ENCODE measurements at places on chromosomes 5 and 9.

DNA sequence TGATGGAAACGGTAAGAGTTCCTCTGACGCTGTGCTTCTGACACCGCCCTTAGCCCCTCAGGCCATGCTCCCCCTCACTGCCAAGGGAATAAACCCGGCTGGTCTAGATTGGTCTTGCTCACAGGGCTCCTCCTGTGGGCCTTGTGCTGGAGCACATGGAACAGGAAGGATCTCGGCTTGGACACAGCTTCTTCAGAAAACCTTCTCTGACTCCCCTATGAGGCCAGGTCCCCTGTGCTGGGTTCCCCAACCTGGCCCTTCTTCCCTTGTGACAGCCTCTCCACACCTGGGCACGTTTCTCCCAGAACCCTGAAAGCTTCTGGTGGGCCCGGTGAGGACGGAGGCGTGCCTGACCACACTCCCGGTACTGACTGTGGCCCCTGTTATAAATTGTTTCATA is 8.2 kb downstream of the SPATA31E1 start:
- DNase-seq = no peak

GRCh38 chr9:119284587-119285337 is 84.5 kb downstream of the BRINP1 start:
- DNase-seq = no peak

DNA sequence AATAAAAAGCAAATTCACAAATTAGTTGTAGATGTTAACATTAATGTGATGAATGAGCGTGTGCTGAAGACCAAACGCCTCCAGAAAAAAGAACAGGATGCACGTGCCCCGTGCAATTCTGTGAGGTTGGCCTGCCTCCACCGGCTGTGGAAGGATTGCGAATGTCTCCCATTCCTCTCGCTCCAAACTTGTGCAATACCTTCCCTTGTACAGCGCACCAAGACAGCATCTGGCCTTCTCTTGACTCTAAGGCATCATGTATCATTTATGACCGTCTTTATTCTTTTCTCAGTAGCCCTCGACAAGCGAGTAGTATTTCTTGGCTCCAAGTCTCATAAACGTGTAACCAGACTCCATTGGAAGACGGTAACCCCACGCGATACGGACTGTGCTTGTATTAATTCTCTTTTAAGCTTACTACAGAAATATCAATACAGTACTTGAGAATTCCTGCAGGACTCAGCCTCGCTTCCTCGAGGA is 1.5 kb upstream of the TESK1 start:
- no peak for DNase-seq

DNA sequence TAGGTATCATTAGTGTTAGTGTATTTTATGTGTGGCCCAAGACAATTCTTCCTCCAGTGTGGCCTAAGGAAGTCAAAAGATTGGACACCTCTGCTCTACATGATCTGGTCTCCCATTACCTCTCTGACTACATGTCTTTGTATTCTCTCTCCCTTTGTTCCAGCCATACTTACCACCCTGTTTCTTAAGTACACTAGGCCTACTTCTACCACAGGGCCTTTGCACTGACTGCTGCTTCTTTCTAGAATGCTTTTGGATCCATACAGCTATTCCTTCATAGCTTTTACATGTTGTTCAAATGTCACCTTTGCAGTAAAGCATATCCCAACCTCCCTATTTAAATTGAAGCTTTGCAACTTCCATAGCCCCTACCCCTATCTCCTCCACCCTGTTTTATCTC is 5.4 kb downstream of the XRCC4 start:
- DNase-seq = no peak

GRCh38 chr5:179211068-179211467 is 134.2 kb downstream of the ADAMTS2 start:
- DNase-seq = no peak

DNA sequence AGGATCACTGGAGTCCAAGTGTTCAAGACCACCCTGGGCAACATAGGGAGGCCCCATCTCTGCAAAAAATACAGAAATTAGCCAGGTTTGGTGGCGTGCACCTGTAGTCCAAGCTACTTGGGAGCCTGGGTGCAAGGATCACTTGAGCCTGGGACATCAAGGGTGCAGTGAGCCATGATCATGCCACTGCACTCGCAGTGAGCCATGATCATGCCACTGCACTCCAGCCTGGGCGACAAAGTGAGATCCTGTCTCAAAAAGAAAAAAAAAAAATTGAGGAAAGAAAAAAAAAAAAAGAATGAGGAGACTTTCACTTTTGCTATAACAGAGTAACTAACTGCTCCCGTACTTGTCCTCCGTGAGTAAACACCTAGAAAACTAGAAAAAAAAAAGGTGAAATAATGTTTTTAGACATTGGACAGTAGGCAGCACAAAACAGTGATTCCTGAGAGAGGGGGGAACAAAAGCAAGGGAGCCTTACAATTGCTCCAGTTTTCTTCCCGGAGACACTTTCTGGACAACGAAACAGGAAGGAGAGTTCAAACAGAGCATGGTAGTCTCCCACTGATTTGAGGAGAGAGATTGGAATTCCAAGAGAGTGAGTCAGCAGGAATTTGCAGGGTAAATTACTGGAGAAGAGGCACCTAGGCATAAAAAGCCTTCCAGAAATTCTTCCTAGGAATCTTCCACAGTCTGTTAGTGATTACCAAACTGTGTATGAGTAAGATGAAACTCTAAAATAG is 6.9 kb upstream of the ZBTB5 start:
- no peak for DNase-seq

- DNase-seq = no peak
These were observed 215.7 kb downstream of the PAX5 start for GRCh38 chr9:36818242-36818938.

DNA sequence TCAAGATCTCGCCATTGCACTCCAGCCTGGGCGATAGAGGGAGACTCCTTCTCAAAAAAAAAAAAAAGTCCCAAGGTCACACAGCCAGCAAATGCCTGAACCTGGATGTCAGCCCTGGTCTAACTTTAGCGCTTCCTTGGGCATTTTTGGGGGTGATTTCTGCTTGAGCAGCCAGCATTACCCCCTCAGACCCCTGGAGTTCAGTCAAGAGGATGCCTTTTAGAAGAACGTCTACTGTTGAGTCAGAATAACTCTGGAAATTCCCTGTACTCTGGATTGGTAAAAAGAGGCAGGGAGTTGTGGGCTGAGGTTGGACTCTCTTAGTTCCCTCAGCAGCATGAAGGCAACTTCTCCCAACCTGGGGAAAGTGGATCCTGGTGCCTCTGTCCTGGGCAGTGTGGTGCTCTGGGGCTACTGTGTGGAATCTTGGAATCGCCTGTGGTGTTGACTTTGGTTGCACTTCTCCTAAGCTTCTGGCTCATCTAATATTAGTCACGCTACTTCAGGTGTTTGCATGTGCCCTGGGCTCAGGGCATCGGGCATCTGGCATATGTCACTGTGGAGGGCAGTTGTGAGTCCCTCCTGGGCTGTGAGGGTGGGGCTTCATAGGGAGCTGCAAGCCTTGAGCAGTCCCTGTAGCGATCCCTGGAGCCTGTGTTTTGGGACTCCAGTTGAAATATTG is 32.2 kb downstream of the STXBP1 start:
- DNase-seq = no peak

- DNase-seq = no peak
These were observed 324.4 kb downstream of the ENC1 start for GRCh38 chr5:74316064-74316603.

GRCh38 chr9:126671983-126672382 is 58.3 kb downstream of the LMX1B start:
- DNase-seq = no peak

- DNase-seq = no peak
These were observed 753.2 kb upstream of the RIOK2 start for GRCh38 chr5:97936231-97936630.

- DNase-seq = no peak
These were observed 16.0 kb upstream of the AFF4 start for GRCh38 chr5:132979367-132979940.

DNA sequence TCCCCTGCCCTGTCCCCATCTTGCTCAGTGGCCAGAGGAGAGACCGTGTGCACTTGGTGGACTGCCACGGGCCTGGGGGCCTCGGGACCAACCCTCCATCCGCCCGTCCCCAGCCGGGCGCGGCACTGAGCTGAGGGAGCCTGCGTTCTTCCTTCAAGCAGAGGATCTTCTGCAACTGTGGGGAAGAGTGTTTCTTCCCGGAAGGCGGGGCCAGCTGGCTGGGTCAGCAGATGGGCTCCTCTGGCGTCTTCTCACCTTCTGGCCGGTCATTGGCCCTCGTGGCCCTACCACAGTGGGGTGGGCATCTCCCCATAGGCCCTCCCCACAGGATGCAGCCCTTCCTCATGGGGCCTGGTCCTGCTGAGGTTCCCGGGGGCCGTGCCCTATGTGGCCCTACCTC is 17.4 kb downstream of the RXRA start:
- DNase-seq = no peak

GRCh38 chr5:151023047-151023615 is 2.7 kb downstream of the GPX3 start:
- no peak for DNase-seq

GRCh38 chr9:99750526-99750925 is 71.2 kb upstream of the NR4A3 start:
- no peak for DNase-seq

DNA sequence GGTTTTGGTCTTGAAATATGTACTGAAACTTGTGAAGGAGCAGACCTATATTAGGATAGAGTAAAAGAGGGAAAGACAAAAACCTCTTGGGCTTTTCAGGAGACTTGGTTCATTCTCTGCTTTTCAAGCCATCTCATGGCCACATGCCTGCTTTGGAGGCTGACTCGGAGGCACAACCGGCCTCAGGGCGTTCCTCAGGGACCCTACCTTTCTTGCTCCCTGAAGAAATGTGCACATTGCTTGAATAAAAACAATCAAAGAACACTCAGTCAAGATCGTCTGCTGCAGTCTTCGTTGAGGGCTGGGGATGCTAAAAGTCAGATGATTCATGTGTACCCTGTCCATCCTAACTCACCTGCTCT is 994 bp downstream of the IRGM start:
- no peak for DNase-seq

DNA sequence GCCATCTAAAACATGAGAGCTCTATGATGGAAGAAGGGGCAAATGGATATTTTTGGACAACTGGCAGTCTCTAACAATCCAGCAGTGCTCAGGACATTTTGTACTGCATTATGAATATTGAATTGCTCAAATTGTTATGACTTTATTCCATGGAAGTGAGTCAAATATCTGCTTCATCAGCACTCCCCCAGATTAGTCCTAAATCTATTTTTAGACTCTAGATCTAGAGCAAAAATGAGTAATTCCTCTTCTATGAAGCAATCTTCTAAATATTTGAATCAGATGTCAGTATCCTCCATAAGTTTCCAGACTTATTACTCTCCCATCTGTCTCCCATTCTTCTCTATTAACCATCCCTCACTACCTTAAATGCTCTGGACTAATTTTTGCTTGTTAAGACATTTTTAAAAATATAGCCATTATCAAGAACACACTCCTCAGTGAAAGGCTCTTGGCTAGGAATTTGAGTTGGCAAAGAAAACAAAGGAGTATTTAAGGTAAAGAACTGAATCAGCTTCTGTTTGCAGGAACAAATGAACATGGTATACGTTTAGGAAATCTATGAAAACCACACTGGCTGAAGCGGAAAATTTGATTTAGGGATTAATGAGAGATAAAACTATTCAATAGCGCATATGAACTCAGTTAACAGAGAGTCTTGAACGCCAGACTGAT is 300.9 kb downstream of the MCTP1 start:
- no peak for DNase-seq

DNA sequence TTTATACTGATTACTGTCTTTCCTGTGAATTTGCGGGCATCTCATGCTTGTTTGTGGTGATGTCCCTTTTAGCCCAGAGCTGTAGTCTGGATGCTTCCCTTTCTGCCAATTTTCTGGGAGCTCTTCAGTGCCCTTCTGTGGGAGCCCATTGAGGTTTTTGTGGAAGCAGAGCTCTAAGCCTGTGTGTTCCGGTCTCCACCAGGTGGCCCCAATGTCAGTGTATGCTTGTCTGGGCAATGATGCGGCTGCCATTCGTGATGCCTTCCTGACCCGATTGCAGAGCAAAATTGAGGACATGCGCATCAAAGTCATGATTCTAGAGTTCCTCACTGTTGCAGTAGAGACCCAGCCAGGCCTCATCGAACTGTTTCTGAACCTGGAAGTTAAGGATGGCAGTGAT is 35.1 kb downstream of the SH3GLB2 start:
- DNase-seq = no peak

DNA sequence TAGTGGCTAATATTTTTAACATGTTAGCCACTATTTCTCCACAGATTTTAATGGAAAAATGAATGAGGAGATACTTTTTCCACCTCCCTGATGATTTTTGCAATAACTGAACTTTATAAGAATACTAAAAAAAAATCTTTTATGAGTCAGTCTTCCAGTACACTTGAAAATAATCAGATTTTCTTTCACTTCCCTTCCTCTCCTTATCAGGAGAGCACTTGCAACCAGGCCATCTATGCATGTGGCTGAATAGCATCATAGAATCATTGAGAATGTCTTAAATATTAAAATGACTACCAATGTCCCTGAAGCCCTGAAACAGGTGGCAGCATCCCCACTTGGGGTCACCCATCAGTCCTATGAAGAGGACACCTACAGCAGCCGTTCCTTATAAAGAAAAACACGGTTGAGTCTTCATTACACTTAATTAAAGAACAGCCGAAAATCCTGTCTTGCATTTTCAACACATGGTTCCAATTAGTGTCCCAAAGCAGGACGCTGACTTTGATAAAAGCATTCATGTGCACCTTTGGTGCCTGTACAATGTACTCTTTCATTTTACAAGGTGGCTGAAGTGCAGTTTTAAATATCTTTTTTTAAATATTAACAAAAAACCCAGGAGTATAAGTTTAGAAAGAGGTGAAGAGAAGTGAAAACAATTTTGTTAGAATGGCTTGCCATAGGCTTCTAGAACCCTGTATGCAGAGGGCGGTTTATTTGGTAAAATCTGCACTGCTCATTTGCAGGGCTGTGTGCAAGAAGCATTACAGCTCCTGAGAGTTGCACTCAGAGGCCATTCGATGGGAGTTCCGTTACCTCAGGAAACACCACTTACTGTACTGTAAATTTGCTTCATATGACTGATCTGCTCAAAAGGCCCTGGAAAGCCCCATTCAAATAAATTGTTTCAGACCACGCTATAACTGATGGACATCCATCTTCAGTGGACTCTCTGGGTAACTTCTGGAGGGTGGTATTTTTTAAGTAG is 106.9 kb upstream of the VCAN start:
- no peak for DNase-seq

DNA sequence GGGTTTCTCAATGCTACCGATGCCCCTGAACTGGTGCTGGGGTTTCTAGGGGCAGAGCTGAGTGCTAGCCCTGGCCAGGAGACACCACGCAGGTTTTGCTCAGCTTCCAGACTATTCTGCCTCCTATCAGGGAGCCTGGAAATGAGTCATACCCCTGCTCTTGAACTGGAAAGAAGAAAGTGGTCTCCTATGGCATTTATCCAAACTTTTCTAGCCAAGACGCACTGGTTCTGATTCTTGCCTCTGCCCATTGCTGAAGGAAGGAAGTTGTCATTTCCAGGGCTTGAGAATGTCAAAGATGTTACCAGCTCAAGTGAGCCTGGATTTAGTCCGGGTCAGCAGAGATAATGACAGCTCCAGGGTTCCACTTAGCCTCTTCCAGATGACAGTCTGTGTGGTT is 561.9 kb downstream of the CDK5RAP2 start:
- DNase-seq = no peak

GRCh38 chr5:149207831-149208230 is 63.8 kb upstream of the AFAP1L1 start:
- DNase-seq = no peak
